ENCODE measurements at places on chromosomes 2 and 18.

DNA sequence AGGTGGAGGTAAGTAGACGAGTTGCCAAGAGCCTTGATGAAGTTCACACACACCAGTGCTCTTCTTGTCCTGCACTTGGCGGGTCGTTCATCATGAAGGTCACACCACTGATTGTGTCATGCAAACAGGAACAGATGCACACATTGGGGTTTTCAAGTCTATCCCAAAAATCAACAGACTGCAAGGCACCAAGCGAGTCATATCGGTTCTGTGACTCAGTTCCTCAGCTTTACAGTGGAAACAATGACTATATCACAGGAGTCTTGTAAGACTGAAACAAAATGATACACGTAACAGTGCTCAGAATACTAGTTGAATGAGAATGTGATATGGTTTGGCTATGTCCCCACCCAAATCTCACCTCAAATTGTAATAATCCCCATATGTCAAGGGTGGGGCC, 526.9 kb upstream of the ID2 start:
- no peak for DNase-seq

DNA sequence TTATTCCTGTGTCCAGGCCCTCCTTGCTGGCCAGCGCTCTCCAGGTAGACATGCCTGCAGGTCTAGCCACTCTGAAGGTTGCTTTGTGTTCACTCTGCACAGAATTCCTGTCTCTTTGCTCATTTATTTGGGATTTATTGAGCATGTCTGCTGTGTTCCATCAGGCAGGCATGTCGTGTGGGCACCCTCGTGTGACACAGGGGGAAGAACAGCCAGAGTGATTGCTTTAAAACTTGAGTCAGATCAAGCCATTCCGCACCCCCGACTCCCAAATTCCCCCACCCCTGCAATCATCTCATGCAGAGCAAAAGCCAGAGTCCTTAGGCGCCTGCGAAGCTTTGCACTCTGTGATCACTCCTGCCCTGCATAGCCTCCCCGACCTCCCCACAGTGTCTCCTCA, 44.7 kb upstream of the SIX2 start:
- no peak for DNase-seq

DNA sequence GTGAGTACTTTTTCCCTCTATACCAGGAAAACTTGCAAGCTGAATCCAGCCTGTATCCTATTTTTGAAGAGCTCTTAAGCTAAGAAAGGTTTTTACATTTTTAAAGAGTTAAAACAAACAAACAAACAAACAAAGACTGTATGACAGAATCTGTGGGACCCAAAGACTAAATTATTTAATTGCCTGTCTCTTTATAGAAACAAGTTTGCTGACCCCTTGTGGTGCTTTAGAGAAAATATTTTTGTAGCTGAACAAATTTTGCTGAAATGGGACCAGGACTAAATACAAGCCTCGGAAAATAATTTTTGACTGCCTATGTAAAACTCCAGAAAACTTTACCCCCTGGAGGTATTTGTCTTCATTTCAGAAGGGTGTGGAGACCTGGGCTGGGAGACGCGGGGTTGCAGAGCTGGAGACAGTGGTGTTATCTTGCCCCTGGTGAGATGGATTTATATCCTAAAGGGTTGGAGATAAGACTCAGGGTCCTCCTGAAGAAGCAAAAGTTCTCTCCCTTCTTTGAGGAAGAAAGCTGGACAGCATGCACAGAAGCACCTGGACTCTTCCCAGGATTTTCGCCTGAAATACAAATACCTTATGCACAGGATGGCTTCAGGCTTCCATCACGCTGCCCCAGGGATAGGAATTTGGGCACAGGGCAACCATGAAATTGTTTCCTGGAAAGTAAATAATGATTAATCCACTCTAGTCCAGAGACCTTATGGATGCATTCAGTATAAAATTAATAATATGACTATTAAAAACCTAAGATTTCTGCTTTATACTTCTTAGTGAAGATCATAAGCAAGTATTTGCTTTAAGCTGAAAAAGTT, 54.3 kb downstream of the TMX3 start:
- DNase-seq: no peak

DNA sequence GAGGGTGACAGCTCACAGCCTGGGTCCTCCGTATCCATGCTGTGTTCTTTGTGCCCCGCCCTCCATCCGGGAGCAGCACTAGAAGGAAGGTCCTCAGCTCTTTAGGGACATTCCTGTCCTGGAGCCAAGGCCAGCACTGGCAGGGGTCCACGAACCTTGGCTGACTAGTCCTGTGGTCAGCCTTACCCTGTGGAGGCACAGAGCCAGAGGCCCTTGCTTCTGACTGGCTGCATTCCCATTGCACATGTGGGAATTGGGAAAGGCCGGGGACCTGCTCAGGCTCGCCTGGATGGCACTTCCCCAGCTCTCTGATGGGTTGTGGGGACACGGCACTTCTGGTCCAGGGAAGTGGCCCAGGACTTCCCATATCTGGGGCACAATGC, 24.9 kb upstream of the RHOB start:
- no peak for DNase-seq

- DNase-seq: no peak
Observed at GRCh38 chr2:149363958-149364357, 33.6 kb downstream of the LYPD6 start.

DNA sequence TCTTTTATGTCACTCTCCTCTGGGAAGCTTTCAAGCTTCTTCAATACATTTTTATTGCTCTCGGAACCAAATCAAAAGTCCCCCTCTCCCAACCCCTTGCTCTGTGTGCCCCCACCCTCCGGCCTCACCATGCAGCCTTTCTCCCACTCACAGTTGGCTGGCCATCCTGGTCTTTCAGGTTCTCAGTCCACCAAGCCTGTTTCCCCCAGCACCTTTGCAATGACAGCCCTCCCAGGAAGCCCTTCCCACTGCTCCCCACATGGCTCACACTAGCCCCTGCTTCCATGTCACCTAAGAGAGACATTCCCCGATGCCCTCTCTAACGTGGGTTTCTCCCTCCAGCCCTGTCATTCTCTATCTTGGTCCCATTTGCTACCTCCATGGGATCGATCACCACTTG, 266.6 kb downstream of the SRBD1 start:
- DNase-seq: no peak

GRCh38 chr18:10044054-10044453, 130.2 kb downstream of the VAPA start:
- DNase-seq: no peak

GRCh38 chr2:158313734-158314133, 142.8 kb downstream of the CCDC148 start:
- DNase-seq: no peak

GRCh38 chr18:29712785-29713184, 1329.8 kb downstream of the DSC3 start:
- DNase-seq: no peak

GRCh38 chr2:54608224-54608623, 115.2 kb upstream of the EML6 start:
- no peak for DNase-seq

- DNase-seq: no peak
Observed at GRCh38 chr2:190410166-190410565, 2.0 kb downstream of the MFSD6 start.

GRCh38 chr2:64448041-64448426, 5.9 kb upstream of the LGALSL start:
- no peak for DNase-seq

GRCh38 chr2:164514491-164514890, 106.8 kb downstream of the GRB14 start:
- DNase-seq: no peak

DNA sequence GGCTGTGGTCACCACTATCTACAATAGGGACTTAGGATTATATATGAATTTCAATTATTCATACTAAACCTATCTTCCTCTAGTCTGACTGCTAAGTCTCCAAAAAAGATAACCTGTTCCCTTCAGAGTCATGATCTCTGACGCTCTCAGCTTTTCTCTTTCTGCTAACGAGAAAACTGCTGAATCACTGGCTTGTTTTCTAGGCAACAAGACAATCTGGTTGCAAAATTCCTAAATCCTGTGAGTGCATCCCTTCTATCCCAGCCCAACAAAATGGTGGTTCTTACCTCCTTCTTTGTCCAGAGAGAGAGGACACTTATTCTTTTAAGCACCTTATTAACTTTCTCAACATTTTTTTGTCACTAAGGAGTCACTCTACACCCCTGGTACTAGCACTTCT, 312.3 kb upstream of the PKDCC start:
- DNase-seq: no peak

- no peak for DNase-seq
Observed at GRCh38 chr2:167592441-167592840, 655.0 kb downstream of the STK39 start.

GRCh38 chr2:143680885-143681405, 551.7 kb downstream of the ARHGAP15 start:
- DNase-seq: no peak
